ENCODE measurements at places on chromosomes 16 and 17.

DNA sequence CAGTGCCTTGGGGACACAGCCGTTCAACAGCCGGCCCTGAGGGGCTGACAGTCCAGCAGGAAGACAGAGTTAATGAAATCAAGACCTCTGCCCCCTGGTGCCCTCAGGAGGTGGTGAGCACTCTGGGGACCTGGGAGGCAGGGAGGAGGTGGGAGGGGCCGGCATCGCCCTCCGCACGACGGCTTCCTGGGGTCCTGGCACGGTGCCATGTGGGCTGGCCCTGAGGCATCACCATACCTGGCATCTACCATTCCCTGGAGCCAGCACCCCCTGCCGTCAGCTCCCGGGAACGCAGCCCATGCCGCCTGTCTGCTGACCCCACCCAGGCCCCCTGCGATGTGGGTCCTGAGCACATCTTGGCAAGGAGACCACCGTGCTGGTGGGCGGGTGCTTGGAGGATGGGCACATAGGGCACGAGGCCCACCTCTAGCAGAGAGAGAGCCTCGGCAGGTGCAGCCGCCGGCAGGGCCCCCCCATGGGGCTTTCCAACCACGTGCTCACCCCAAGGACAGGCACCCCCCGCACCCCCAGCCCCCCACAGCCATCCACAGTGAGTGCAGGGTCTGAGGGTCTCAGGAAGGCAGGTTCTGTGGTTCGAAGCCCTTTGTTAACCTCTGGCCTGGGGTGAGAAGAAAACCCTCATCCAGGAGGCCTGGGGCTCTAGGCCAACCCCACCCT lies 52.5 kb downstream of the ZFPM1 start:
- no peak for DNase-seq

DNA sequence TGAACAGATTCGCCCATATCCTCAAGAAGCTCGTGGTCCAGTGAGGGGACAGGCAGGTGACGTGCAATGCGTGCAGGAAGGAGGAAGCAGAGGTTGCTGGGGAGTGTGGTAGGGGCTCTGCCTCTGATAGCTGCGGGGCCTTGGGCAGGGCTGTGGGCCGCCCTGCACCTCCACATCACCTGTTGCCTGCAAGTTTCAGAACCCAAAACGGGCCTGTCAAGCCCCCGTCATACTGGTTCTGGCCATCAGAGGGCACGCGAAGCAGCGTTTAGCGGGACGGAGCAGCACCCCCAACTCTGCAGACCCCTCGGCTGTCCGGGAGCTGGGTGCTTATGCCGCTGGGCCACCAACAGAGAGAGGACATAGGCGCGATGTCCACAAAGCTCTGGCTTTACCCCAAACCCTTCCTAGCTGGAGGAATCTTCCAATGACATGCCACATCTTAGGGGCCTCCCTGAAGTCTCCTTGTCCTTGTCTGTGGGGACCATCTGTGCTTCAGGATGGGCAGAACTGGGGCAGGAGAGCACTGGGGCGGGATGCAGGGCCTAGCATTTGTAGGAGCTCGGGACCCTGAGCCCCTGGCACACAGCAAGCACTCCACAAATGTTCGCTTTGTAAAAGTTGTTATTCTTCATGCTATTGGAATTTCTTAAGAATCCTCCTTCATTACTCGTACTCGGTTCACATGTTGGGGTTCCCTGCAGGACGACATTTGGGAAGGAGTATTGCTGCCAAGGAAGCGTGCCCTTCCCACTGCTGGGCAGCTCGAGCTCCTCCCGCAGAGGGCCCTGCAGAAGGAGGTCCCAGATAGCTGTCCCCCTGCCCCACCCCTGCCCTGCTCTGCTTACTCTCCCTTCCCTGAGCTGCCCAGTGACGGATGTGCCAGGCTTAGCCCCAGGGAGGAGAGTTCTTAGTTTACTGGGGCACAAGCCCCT lies 64.3 kb downstream of the CNGB1 start:
- DNase-seq: no peak

DNA sequence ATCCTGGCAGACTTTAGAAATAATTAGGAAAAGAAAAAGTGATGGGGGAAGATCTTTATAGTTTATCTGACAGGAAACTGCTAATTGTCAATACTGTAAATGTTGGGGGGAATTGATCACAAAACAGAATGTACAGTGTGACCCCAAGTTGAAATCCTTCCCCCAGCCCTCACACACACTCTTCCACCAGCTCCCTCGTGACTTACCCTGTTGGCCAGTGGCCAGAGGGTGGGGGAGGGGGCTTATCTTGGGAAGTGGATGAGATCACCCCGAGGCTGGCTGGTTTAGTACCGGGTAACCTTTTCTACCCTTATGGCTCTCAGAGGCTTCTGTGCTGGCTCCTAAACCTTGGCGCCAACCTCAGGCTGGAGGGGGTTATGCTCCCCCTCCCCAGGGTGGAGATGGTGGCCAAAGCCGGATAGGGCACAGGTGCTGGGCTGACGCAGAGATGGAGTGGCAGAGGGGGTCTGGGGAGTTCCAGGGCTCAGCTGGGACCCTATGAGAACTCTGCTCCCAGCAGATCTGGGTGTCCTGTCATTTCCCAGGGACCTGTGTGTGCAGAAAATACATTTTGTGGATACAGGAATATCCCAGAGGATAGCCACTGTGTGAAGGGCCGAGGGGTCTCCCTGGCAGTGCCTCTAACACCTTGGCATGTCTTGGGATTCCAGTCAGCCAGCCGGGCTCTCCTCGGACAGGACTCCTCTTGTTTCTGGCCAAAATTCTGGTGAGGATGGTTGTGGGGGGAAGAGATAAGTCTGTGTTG lies 18.6 kb downstream of the CDH16 start:
- no peak for DNase-seq

- peak; percentile 93 for DNase-seq
Measured at GRCh38 chr17:58219007-58219788, at the start of gene MKS1. TSS of gene MKS1 (minus strand) at chr17:58219255. CDS start at chr17:58219230, 25 bp downstream.
